Lung (tissue), 17 donors: ENCODE measurements at places on chromosomes 12 and 14. TPM values are rescaled to one million over a fixed set of nuclear protein-coding genes. Genes with fewer than 3 reads are reported as not detected.

DNA sequence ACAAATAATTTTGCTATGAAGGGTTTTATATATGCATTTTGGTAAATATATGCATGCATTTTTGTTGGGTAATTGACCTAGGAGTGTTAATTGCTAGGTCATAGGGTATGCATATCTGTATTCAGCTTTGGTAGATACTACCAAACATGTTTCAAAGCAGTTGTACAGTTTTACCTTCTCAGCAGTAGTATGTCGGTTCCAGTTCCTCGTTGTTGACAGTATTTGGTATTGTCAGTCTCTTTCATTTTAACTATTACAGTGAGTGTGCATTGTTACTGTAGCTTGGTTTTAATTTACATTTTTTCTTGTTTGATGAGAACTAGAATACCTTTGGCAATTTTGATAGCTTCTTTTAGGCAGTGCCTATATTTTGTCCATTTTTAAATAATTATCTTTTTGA is 98.9 kb downstream of the ARID2 start:
- no peak for DNase-seq

- DNase-seq, result no peak
Measured at GRCh38 chr12:83067981-83068380, 381.3 kb downstream of the TMTC2 start.

GRCh38 chr12:76878099-76878898 is 520 bp downstream of the CSRP2 start:
- DNase-seq, result peak; percentile 33

DNA sequence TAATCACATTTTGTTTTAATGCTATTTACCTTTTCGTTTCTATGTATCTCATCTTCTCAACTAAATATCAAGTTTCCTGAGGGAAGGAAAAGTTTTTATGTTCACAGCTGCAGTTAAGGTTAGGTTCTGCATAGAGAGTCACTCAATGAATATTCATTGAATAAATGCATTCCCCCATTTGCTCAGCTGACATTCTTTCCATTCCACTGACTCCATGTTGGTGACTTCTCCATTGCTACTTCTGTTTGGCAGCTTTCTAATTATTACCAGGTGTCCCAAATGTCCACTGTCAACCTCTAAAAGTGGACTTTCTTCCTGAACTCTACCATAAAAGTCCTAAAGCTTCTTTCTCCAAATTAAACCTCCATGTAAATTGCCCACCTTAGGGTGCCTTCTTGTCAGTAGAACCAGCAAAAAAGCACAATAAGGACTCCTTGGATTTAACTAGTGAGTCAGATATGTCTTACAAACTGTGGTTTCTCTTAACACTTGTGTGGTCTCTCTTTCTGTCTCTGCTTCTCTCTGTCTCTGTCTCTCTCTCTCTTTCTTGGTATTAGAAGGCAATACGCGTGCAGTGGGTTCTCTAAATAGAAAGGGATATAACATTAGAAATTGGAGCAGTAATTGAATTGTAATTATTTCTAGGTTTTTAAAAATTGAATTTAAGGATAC is 85.9 kb downstream of the TMEM117 start:
- DNase-seq, result no peak

- DNase-seq, result no peak
Measured at GRCh38 chr12:123939716-123940626, 32.7 kb downstream of the CCDC92 start.

DNA sequence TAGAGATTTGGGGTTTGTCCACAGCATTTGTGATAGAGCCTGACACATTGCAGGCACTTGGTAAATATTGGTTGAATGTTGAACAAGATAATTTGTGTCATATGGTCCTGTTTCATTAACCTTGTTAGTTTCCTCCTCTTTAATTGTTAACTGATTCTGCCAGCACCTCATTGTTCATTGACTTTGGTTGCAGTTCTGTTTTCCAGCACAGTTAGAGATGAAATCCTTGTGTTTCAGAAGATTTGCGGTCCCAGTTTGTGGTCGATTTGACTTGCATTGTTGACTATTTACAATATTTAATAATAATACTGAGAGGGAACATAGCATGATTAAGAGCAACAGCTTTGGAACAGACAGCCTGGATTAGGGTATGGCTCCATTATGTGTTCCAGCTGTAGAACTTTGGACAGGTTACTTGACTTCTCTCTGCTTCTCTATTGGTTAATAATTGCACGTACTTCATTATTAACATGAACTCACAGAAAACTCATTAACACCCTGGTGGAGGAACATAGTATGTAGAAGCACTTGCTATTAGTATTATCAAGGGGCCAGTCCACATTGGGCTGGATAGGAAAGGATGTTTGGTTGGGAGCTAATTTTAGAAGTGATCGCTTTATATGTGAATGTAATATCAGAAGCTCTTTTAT is 8.7 kb downstream of the DRAM1 start:
- DNase-seq, result no peak

GRCh38 chr14:38016497-38016896 is 191.2 kb upstream of the SSTR1 start:
- DNase-seq, result no peak

The YBX3 gene
- 134 TPM for total RNA-seq

The TMTC3 gene
- 36.2 TPM for total RNA-seq

The GPHN gene
- total RNA-seq, result 57.6 TPM

The OR4E2 gene
- not detected for total RNA-seq

The PRIMA1 gene
- total RNA-seq, result 0.65 TPM

The PCNX1 gene
- 103 TPM for total RNA-seq

The FZD10 gene
- total RNA-seq, result 1.7 TPM

The PAPLN gene
- total RNA-seq, result 18.0 TPM

The CMA1 gene
- total RNA-seq, result 0.34 TPM
